Esophagus mucosa (tissue), 1 donor: ENCODE measurements at places on chromosomes 3 and 15. TPM values are rescaled to one million over a fixed set of nuclear protein-coding genes. Genes with fewer than 3 reads are reported as not detected.

GRCh38 chr3:156795890-156796481 is 30.2 kb upstream of the LEKR1 start:
- no peak for ATAC-seq

Gene ZNF662
- 3.8 TPM for total RNA-seq

Gene PDZRN3
- total RNA-seq: 18.2 TPM

- no peak for ATAC-seq
These were observed 48.5 kb upstream of the SLC12A8 start for GRCh38 chr3:125261031-125261430.

- no peak for ATAC-seq
These were observed 2.6 kb downstream of the SLC15A2 start for GRCh38 chr3:121896823-121897222.

DNA sequence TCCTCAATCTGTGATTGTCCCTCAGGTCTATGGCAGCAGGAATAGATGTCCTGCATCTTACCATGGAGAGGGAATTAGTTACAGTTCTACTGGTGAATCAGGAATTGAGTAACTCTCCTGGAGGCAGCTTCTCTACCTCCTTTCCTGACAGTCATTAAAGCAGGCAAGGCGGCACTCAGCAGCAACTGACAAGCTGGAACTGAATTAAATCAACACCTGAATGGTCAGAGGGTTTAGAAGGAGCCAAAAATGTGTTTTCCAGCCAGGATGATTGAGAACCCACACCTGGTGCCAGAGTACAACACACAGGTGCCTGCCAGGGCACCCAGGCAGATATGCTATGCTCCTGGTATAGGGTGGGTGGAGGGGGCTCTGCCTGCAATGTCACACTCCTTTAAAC is 43.1 kb upstream of the TIPARP start:
- peak; percentile 64 for ATAC-seq

- ATAC-seq: no peak
These were observed 18.6 kb upstream of the TRPC1 start for GRCh38 chr3:142705198-142705597.

GRCh38 chr3:50047426-50047825 is 41.3 kb upstream of the RBM5 start:
- ATAC-seq: no peak

DNA sequence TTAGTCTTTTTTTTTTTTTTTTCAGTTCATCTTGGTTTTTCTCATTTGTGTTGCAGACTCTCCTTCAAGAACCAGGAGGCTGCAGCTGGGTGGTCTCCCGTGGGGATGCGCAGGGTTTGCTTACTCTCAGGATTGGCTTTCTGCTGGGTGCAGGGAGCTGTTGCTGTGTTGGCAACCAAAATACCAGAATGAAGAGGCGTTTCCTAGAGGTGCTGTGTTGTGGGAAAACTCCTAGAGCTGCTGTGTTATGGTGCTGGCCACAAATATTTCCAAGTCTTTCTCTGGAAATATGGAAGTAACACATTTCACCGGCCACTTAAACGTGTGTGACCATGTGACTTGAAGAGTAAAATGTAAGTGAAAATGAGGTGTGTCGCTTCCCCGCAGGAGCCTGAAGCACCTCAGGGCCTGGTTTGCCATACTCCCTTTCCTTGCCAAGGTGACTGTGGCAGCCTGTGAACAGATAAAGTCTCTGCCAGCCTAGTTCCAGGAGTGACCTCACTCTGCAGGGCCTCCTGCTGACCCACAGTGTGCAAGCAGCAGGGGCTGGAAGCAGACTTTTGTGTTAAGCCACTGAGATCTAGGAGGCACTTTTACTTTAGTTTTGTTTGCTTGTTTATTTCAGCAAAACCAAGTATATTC is 258.9 kb downstream of the ADAMTS17 start:
- no peak for ATAC-seq

Gene GOLGA6L4
- 2.4 TPM for total RNA-seq

DNA sequence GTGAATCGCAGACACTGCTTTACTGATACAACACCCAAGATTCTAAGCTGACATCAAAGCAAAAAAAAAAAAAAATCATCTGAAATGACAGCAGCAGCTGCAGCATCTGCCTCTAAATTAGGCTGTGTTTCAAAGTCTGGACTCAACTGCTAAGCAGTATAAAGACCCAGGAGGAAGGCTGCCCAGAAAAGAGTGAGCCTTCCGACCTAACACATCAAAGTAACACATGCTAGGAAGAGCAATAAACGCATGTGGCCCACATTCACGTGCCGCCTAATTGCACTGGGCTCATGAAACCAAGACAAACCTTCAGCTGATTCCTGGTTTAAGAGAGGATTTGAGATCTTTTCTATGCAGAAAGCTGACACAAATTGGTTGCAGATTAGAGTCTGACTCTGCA is 317.1 kb downstream of the ZIC4 start:
- no peak for ATAC-seq

Gene EEF1AKMT4
- 7.1 TPM for total RNA-seq

Gene HRG
- 0.12 TPM for total RNA-seq

DNA sequence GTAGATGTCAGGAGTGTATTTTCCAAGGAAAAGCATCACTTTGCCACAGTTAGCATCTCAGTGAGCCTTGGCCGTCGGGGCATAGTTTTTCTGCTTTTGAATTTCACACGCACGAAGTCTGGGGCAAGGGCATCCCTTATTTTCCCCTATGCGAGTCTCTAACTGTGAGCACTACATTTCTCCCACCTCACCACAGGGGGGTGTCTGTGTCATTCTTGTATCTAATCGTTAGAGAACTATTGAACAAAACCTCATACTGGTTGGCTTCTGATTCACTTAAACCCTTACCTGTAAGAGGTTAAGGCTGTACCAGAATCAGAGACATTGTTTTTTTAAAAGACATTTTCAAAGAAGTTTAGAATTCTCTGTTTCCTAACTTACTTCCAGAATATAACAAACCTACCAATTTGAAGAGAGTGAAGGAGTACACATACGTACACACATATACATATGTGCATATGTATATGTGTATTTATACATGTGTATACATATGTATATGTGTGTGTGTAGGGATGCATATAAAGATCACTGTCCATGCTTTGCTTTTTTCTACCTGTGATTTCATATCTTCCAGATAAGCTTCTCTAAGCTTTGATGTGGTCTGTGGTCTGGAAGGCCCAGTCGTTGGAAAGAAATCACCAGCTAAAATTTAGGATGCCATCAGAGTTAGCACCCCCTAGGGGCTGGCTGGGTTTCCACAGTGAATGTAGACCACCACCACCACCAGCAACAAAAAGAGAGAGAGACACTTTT is 49.4 kb downstream of the MYZAP start:
- no peak for ATAC-seq

- peak; percentile 58 for ATAC-seq
These were observed 1.4 kb downstream of the MFGE8 start for GRCh38 chr15:88911766-88912118.

DNA sequence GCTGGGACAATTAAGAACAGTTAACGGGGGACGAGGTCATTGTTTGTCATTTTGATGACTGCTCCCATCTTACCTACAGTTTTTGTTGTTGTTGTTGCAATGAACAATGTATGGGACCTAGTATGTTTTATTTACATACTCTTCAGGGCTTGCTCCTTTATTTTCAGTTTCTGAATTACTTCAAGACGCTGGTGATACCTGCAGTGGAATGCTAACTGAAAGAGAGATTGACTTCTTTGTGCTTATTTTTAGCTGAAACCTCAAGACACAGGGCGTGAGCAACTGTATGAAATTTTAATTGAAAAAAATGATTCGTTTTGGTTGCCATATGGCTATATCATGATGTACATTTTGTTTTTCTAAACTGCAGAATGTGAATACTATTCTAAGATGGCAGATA is 297.9 kb downstream of the EDEM1 start:
- no peak for ATAC-seq

Gene ASTE1
- 4.8 TPM for total RNA-seq

GRCh38 chr15:57108296-57108695 is 189.9 kb downstream of the TCF12 start:
- no peak for ATAC-seq

DNA sequence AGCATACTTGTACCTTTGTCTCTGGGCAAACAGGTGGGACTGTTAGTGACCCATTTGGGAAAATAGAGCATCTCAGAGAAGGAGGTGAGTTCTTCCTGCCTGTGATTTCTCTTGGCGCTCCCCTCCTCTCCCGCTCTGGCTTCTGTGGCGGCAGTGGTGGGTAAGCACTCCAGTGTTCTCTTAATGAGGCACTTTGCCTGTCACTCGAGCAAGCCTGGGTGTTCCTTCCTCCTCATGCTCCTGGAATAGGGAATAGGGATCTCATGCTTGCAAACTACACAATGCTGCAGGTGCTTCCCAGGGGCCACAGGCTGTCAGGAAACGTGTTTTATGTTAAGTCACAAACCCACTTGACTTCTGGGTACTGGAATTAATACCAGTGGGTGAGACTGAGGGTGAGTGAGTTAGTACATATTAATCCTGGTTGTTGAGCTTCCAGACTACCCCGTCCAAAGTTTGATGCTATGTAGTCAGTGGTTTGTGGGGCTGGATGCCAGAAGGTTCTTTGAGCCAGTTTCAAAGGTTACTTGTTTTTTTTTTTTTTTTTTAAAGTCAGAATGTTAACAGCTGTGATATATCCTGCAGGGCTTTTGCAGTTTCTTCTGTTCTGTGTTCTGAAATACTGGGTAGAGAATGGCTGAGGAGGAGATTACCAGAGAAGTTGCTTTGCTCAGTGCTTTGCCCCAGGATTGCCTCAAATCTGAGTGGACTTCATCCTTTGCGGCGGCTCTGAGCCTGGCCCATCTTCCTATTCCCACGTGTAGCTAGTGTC is 30.5 kb downstream of the EDEM1 start:
- no peak for ATAC-seq

Gene TMEM42
- total RNA-seq: 10.1 TPM

DNA sequence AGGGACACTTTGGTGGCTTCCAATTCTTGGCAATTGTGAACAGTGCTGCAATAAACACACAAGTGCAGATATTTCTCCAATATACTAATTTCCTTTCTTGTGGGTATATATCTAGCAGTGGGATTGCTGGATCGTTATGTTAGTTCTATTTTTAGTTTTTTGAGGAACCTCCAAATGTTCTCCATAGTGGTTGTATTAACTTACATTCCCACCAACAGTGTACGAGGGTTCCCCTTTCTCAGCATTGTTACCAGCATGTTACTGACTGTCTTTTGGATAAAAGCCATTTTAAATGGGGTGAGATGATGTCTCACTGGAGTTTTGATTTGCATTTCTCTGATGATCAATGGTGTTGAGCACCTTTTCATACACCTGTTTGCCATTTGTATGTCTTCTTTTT is 92.8 kb downstream of the DAPK2 start:
- ATAC-seq: no peak

Gene FAIM
- total RNA-seq: 10.7 TPM

DNA sequence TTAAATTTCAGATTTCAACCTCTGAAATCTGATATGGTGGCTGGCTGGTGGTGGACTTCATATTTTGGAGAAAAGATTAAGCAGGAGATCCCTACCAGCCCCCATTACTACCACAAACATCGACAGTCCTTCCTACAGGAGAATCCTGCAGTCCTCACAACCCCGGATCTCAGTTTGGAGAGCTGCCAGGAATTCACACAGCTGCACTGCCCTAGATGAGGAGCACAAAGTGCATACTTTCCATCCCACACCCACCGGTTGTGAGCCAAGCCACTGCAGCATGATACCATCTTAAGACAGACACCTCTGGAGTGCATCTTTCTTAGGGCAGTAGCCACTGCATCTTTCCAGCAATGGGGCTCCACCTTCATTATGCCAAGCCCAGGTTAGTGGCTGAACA is 185.5 kb upstream of the GPR149 start:
- ATAC-seq: no peak

- no peak for ATAC-seq
These were observed 75.2 kb downstream of the CGNL1 start for GRCh38 chr15:57451555-57451954.

DNA sequence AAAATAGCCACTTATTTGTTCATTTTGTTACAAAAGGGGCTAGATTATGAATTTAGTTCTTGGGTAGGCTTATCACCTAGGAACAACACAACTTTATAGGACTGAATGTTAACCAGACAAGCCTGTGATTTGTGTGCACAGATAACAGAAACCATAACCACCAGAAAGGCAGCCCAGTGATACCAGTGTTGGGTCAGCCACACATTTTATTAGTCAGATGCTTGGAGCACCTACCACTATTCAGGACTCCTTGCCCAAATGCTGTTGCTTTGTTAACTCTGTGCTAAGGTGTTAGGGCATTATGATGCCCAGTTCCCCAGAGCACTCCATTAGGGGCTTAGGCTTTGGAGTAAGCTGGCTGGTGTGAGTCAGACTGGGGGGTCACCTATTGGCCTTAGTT is 22.5 kb downstream of the PLCL2 start:
- ATAC-seq: no peak

DNA sequence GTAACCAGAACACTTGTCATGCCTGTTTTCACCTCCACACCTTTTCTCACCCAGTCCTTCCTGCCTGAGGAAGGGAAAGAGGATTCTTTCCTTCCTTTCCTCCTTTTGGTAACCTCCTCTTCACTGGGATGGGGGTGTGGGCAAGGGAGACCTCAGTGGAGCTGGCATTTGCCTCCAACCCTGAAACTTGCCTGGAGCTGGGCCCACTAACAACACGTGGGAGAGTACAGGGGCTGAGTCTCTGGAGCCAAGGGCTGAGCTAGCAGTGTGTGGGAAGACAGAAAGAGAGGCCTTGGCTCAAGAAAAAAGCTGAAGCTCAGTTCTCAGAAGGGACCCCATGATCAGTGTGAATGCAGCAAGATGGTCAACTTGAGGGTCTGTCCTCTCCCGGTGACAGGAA is 86.6 kb upstream of the SLC6A11 start:
- no peak for ATAC-seq

Gene ADAMTS7
- total RNA-seq: 0.48 TPM

DNA sequence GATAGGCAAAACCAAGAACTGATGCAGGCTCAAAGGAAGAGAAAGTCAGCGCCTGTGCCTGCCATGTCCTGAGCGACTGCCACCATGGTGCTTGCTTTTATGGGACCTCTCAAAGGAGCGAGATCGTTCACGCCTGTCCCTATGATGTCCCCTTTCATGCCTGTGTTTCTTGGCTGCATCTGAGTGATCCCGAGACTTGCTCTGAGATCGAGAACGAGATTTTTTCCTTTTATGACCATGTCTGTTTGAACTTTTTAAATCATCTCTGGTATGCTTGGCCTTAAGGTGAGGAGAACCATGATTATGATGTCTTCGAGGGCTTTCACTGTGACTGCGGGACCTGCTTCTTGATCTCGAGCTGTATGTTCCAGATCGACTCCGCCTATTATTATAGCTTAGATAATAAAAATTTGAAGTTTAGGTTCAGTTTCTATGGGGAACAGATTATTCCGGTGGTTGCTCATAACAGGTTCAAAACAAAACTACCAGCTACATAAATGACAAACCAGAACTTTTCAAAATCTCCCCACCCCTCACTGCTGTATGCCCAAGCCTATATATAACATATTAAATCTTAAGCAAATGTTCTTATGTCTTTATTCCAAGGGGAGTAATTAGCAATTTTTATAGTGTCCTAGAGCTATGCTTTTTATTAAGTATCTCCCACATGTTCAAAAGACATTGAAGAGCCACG is 11.6 kb downstream of the CCNL1 start:
- no peak for ATAC-seq

Gene EOMES
- total RNA-seq: 0.12 TPM

Gene CBLB
- 11.0 TPM for total RNA-seq

GRCh38 chr3:114741066-114741465 is 406.0 kb downstream of the ZBTB20 start:
- ATAC-seq: no peak

- no peak for ATAC-seq
These were observed 57.8 kb upstream of the TBC1D5 start for GRCh38 chr3:17800232-17800631.
